A549 treated with AZD2906 at 1 μM for 4 hours (cell line): ENCODE measurements at places on chromosomes 5 and 9. TPM values are rescaled to one million over a fixed set of nuclear protein-coding genes. Genes with fewer than 3 reads are reported as not detected.

SPINK5 gene
- total RNA-seq = not detected in 5 replicates

HTR4 gene
- total RNA-seq = not detected in 5 replicates

CCL28 gene
- total RNA-seq = 0.06 to 0.34 TPM (median 0.15 TPM) in 5 replicates

DPYSL3 gene
- total RNA-seq = 18.3 to 24.5 TPM (median 20.5 TPM) in 5 replicates

ARHGEF37 gene
- total RNA-seq = 2.4 to 2.8 TPM (median 2.6 TPM) in 5 replicates

TYRP1 gene
- total RNA-seq = 0.17 TPM in 1 of 5 replicates, not detected in the others

CEP120 gene
- total RNA-seq = 7.3 to 10.8 TPM (median 9.2 TPM) in 5 replicates

ROPN1L gene
- total RNA-seq = 2.1 to 2.4 TPM (median 2.3 TPM) in 5 replicates

CATSPER3 gene
- total RNA-seq = 0.15 to 0.49 TPM (median 0.39 TPM) in 5 replicates

PCDHGA5 gene
- 0.13 to 0.17 TPM (median 0.16 TPM) in 5 replicates for total RNA-seq

KCNIP1 gene
- total RNA-seq = not detected in 5 replicates
